ENCODE measurements at places on chromosomes 3 and 15.

DNA sequence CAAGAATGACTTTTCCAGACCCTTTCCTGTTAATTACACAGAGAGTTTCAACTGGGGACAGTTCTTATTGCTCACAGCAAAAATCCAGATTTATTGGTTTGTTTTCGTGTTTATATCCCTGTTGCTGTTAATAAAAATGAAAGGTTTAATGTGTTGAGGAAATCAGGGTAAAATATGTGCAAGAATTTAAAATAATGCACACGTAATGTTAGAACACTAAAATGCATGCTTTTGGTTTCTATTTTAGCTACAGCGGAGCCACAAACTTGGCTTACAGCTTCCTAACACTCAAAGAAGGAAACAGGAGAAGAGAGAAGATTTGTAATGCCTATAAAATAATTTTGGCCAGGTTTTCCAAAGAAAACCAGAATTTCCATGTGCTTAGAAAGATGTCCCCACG is 62.7 kb downstream of the CASR start:
- peak; percentile 25 for DNase-seq

GRCh38 chr3:183577346-183577745 is 21.8 kb upstream of the KLHL6 start:
- DNase-seq, result no peak

DNA sequence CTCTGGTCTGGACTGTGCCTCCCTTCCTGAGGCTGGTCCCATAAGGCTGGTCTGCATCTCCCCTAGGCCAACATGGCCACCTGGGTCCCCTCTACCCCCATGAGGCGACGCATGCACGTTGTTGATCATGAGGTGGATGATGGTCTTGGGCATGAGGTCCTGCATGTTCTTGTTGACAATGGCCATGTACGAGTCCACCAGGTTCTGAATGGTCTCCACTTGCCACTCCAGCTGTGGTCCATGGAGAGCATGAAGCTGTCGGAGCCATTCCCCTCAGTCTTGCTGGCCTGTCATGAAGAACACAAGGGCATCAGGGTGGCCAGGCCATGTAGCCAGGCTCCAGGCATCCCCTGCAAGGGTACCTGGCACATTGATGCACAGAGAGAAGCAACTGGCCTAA is 27.1 kb upstream of the CSPG4 start:
- no peak for DNase-seq

DNA sequence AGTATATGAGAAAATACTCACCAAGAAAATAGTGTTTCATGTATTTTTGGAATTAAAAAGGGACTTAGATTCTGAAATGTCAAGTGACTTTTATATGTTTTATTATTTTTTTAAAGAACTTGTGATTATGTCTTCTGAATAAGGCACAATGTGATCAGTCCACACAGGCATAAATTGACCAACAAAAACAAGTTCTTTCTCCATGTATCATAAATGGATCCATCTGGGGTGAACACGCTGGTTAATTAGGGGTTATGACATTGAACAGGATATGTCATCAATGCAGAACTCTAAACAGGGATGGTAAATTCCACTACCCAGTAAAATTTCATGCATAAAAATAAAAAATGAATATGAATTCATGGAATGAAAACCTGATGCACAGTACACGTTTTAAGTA is 31.3 kb upstream of the PIK3CA start:
- no peak for DNase-seq

- DNase-seq, result no peak
These were observed 129.0 kb downstream of the BBX start for GRCh38 chr3:107651782-107652181.

Data from M059J (cell line).